ENCODE measurements at places on chromosomes 6 and 20.

GRCh38 chr6:168320634-168321033, 1.1 kb upstream of the DACT2 start:
- DNase-seq = no peak

- DNase-seq = no peak
Measured at GRCh38 chr6:827431-827830, 134.5 kb upstream of the EXOC2 start.

GRCh38 chr20:60906555-60906954, 345.5 kb upstream of the CDH4 start:
- DNase-seq = no peak

- DNase-seq = no peak
Measured at GRCh38 chr6:1554141-1554475, 55.6 kb upstream of the FOXC1 start.

- no peak for DNase-seq
Measured at GRCh38 chr6:105560611-105561066, 157.8 kb upstream of the PREP start.

- no peak for DNase-seq
Measured at GRCh38 chr6:130783416-130784107, 43.6 kb upstream of the SMLR1 start.

DNA sequence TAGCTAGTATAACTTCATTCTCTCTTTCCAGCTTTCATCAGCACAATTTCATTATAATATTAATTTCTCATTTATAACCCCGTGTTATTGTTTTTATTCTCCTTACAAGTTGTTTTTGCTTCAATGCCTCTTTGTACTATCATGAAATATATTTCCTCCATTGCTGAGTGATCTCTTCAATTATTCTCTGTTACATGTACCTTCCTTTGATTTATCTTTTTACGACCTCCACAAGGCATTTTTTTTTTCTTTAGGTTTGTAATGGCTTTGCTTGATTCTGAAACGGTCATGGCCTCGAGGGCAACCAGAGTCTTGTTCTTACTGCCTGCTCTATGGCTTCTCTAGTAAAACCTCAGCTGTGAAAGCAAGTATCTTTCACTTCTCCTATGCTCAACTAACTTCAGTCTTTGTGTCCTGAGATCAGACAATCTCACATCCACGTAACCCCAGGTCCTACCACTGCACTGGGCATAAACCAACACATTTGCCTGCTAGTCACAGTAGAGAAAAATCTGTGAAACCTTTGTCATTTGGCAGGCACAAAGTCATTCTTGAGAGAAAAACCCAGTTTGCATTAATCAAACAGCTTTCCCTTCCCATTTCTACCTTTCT, 119.9 kb downstream of the UST start:
- no peak for DNase-seq

DNA sequence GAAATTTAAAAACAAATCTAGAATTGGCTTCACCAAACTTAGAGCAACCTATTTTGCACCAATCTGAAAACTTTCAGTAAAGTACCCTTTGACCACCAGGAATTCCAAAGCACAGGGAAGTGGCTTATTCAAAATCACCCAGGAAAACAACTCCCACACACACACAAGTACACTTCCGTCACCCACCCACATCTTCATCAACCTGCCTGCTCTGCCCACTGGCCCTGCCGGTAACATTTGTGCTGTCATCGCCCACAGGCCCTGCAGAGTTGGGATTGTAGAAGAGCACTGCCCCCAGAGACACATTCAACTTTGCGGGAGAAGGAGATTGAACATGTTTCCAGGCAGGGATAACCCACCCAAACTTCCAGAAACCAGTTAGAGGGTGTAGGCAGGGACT, 19.3 kb upstream of the SCML4 start:
- no peak for DNase-seq

DNA sequence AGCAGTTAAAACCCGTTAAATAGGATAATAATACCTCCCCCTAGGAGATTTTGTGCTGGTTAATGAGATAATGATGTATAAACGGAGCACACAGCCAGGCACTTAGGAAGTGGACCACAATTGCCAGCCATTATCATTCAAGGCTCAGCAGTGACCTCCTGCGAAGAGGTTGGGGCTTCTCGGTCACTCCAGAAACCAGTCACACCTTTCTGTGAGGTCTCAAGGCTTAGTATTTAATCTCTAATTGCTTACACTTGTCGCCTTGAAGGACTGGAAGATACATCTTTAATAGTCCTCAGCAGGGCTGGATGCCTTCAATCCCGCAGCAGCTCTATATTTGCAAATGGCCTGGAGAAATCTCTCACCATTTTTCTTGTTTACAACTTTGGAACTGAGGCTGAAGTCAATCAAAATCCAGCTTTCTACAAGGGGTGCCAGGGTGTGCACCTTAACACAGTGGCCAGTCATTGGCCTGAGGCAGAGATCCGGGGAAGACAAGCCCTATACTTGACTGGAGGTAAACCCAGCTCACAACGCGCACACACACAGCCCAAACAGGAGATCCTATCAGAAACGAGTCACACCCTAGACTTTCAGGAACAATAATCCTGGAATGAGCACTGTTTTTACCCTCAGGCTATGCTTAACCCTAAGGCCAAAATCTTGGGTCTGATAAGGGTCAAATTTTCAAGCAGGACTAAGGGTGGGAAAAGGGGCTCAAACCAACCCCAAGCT, 1.2 kb downstream of the POU5F1 start:
- DNase-seq = no peak

DNA sequence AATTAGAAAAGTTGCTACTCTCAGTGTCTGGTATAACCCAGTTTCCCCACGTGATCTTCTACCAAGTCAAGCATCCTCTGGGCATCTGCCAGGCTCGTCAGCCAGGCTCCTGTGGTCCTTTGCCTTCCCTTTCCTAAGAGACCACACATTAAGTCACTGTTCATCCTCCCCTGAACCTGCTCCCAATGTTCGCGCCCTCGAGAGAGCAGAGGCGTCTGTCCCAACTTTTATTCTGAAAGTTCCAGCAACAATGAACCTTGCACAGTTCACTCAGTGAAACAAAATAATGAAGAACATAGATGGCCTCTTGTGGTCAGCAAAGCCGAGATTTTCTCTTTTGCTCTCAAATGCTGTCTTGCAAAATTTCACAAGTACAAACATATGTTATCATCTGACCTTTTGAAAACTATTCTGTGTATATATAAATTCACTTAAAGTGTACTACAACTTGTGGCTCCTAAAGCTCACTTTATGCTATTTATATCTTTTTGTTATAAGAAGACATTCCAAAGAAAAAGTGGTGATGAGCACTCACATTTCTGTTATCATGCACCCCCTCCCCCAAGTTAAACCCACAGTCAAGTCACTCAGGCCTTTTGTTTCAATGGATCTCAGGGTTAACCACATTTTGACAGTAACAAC, 39.2 kb upstream of the NHSL1 start:
- no peak for DNase-seq

DNA sequence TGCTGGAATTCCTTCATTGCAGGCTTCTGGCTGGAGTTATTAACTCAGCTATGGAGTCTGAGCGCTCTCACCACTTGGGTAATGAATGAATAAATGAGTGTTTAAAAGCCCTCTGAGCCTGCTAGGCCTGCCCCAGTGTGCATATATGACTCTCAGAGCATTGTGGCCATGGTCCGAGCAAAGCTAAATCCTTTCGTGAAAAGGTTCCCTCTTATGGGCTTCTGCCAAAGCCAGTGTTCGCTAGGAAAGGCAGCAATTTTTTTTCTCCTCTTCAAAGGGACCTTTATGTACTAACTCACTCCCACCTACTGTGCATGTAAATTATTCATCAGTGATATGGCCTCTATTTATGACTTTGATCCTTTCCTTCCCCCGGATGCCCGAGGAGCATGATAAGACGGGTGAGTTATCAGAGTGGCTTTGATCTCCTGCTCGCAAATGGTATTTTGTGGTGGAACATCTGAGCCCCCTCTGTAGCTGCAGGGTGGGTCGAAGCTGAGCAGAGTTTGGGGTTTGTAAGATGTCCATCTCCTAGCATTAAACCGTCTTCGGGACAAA, 88.6 kb downstream of the LINC00237 start:
- no peak for DNase-seq

- DNase-seq = no peak
Measured at GRCh38 chr6:91442342-91442741, 855.5 kb upstream of the MAP3K7 start.

DNA sequence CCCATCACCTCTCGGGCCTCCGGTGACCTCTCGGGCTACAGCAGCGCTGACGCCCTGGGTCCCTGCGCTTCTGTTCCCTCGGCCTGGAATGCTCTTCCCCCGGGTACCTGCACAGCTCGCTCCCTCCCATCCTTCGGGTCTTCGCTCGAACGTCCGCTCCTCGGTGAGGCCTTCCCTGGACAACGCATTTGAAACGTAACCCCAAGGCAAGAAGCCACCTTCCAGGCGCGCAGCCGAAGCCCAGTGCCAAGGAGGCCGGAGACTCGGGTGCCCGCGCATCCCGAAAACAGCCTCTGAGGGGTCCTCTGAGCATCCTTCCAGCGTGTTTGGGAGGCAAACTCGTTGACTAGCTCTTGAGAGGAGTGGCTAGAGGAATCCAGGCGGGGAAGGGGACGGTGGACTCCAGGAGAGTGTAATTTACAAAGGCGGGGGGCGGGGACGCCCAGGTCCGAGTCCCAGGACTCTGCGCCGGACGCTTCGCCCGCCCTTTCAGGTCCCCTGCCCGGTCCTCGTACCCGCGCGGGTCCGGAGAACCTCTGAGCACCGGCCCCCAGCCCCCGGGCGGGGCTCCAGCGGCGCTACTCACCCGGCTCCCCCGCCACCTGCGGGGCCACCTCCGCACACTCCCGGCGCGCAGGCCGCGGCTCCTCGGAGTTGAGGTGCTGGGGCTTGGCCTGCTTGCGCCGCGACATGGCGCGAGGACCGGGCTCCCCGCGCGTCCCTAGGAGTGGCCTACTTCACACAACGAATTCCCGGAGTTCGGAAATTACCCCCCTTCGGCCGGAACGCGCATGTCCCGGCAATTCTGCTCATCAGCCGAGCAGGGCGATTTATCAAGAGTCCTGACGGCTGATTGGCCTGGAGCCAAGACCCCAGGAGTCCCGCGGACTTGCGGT, 86.8 kb downstream of the ZFP64 start:
- no peak for DNase-seq

DNA sequence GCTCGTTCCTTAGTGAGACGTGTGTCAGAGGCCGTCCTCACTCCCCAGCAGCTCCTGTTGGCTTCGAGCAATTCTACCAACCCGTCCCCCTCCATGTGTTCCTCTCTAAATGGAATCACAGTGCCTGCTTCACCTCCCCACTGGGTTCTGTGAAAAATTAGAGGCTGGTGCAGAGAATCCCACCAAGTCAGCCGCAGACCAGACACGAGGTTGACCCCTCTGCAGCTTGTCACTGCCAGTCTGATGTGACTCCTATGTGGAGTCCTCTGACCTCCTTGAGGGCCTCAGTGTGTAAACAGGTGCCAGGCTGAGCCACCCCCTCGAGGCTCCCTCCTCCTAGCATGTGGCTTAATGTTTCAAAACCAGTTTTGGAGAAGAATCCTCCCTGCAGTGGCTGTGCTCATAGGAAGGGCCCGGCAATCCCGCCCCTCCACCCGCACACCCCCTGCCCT, 12.6 kb upstream of the IRF4 start:
- DNase-seq = no peak

DNA sequence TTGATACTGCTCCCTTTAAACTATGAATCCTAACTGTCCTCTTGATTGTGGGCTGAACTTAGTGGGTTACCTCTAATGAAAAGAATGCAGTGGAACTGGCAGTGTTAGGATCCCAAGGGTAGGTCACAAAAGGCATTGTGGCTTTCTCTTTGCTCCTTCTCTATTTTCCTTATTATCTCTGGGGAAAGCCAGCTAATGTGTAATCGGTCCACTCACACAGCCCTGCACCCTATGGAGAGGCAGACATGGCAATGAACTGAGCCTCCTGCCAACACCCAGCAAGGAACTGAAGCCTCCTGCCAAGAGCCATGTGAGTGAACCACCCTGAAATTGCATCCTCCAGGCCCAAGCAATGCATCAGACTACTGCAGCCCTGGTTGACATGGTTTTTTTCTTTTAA, 24.6 kb upstream of the ZNF133 start:
- no peak for DNase-seq

GRCh38 chr6:31720196-31720770, 1.3 kb downstream of the LY6G6C start:
- DNase-seq = no peak

DNA sequence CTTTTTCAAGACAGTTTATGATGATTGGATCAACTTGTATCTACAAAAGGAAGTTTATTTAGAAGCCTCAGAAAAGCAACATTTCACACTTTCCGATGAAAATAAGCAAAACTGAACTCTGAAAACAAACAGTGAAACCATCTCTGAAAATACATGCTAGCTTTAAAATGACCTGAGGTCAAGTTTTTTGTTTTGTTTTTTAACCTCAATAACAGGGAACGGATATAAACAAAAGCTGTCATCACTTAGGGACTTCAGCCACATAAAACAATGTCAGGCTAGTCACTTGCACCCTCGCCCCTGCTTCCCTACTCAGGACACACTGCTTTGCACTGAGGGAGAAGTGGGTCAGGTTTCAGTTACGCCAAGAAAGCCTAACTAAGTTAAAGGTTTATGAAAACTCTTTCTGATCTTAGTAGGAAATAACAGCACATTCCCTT, 11.6 kb downstream of the BACH2 start:
- DNase-seq = no peak

- DNase-seq = no peak
Measured at GRCh38 chr20:62147528-62147927, 4.0 kb downstream of the SS18L1 start.

GRCh38 chr6:138422861-138423260, 18.8 kb downstream of the HEBP2 start:
- DNase-seq = no peak

- no peak for DNase-seq
Measured at GRCh38 chr20:33839591-33839990, 28.4 kb downstream of the CHMP4B start.

DNA sequence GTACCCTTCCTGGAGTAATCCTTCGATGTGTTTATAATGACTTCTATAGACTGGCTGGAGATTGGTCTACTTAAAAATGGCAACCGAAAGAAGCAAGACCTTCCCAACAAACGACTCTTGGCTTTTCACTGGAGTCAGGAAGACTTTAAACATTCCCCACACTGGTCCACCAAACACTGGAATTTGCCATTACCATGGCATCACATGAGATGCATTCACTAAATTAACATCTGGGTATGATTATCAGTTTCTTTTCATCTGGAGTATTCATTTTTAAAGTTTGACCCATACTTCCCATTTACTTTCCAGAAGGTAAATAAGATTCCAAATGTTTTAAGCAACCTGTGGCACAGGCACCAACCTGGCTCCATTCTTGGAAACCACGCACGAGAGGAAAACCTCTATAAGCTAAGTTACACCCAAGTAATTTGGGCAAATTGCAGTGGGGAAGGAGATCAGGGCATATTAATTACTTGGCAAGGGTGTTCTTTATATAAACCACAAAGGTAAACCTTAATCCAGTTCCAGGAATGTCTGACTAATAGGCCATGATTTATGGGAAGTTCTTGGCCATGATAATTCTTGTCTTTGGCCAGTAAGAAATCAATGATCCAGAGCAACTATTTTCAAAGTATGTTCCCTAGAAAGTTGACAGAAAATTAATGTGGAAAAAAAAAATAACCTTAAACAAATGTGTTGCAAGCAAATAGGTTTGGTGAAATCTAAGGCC, 190.0 kb upstream of the COL21A1 start:
- no peak for DNase-seq

GRCh38 chr6:147941143-147941542, 401.5 kb upstream of the SASH1 start:
- no peak for DNase-seq

Data from CD8-positive, alpha-beta T cell (primary cell).